ENCODE measurements at places on chromosomes 1 and 21.

DNA sequence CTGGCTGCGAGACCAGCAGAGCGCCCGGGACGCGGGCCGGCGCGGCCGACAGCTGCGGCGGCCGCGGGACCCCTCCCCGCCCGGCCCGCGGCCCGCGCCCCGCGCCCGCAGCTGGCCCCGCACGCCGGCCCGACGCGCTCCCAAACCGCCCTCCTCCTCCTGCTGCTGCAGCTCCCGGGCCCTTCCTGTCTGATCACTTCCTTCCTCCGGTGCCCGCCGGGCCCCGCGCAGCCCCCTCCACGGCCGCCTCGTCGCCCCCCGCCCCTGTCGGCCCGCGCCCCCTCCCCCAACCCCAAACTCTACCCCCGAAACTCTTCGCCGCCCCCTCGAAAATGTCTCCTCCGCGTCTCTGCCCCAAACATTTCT, 594 bp downstream of the LUZP1 start:
- no peak for DNase-seq

DNA sequence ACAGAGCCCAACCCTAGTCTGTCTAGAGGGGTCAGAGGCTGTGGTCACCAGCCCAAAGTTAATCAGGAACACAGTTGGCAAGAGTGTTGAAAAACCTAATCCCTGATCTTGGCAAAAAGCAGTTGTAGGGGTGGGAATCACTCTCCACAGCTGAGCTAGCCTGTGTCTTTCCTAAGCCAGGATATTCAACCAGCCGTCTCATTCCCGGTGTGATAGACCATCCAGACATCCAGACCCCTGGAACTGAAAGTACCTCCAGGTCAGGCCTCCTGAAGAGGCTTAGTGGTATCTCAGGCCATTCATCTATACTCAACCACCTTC, 4.9 kb downstream of the LHX9 start:
- no peak for DNase-seq

GRCh38 chr1:112527266-112528010, 18.7 kb downstream of the WNT2B start:
- DNase-seq: no peak

DNA sequence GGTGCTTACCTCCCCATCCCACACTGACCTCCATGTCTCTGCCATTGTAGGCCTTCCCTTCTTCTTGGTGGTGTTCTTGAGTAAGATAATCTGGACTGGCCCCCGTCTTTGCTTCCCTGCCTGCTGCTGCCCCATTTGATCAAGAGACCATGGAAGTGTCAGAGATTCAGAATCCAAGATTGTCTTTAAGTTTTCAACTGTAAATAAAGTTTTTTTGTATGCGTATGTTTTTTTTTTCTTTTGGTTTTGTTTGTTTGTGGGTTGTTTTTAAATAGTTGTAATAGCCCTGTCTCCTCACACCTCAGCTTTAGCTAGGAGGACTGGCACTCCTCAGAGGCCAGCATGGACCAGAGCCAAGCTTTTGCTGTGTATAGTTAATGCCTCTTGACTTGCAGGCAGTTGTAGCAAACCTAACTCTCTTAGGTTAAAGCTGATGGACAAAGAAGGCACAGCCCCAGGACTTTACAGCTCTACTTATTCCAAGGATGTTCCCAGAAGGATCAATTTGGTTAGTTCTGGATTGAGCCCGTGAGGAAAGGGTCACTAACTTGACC, 5.6 kb upstream of the YBX1 start:
- DNase-seq: no peak

GRCh38 chr1:232578651-232579195, 51.2 kb downstream of the SIPA1L2 start:
- DNase-seq: no peak

GRCh38 chr1:32307324-32307723, 15.4 kb downstream of the HDAC1 start:
- no peak for DNase-seq

DNA sequence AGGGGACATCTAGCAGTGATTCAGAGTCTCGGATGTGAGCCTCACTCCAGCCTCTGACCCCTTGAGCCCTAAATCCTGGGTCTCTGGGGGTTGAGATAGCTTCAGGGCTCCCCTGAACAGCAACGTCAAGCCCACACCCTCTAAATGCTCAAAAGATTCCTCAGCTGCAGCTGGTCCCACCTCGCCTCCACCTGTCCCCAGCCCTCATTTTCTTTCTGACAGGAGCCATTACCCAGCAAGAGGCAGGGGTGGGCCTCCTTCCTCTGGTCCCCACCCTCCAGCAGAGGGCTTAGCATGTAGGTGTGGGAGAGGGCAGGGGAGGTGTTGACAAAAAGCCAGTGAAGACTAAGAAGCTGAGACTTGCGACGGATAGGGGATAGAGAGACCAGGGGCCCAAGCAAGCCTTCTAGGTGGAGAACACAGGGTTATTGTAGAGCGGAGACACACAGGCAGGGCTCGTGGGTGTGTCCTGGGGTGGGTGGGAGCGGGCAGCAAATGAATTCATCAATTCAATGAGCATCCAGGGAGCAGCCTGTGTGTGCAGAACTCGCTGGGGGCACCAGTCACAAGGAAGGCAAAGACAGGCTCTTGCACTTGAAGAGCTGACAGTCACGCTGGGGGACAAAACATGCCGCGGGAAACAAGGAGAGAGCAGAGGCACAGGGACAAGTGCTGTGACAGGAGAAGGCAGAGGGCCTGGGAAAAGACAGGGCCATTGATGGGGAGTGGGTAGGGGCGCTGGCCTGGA, 48.9 kb upstream of the GOLT1A start:
- no peak for DNase-seq

GRCh38 chr1:203663294-203663693, 36.7 kb downstream of the ATP2B4 start:
- no peak for DNase-seq

Data from T-helper 1 cell (primary cell).